ENCODE measurements at places on chromosomes 1 and 21. TPM values are rescaled to one million over a fixed set of nuclear protein-coding genes. Genes with fewer than 3 reads are reported as not detected.

GRCh38 chr1:43569175-43569574 lies 38.5 kb downstream of the PTPRF start:
- no peak for DNase-seq

The AMY1B gene
- total RNA-seq, result not detected

The KCNN3 gene
- not detected for total RNA-seq

The PCP4 gene
- total RNA-seq, result not detected

Data from epithelial cell of proximal tubule (primary cell).